ENCODE measurements at places on chromosomes 7 and 10.
A peak's percentile ranks its signal among the peaks of the same experiment; 100 is the strongest.

DNA sequence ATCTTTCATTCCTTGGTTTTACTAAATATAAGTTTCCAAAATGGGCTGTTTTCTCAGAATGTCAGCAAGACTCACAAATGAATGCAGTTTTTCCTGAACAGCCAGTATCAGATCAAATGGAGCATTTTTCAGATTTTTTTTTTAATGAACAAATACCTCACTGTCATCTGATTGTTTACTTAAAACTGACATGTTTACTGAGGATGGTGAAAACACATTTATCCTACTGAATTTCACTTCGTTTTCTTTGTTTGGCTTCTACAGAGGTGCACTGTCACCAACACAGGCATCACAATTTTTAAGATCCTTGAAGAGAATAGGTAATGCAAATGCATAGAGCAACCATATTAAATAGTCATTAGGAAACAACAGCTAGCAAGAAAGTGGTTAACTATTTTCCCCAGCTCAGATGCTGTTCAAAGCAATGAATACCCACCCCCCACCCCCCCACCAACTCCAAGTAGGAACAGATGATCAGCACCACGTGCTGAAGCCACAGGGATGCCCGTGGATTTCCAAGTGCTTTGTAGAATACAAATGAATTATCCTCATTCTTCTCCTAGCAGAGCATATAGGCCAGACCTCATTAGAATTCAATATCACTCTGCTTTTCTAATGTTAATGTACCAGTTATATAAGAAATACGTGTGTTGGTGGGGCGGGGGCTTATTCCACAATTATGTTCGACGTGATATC lies 205.9 kb downstream of the SKAP2 start:
- DNase-seq: no peak

DNA sequence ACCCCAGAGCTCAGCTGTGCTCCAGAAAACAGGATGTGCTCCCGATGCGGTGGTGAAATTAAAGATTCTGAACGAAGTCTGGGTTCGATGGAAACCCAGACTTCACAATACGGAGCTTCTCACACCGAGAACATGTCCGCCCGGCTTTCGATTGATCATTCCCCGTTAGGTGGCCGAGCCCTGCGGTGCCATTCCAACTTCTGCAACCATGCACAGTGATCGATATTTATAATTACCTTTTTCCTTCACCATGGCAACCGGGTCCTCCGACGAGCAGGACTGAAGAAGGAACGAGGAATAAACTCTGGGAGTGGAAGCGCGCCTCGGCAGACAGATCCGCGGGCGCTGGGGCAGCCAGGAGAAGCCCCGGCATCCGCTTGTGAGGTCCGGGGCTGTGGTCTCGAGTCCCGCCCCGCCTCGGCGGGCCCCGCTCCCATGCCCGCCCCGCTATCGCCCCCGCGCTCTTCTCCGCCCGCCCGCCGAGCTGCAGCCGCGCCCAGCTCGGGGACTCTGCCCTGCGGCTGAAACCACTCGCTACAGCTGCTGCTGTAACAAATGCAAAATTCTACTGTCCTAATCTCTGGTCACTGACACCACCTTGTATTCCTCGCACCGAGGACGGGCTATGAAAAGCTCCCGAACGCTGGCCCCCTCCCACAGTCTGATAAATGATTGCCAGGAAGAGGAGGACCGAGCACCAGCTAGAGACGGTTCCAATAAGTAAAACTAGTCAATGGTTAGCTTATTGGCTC lies 26.2 kb downstream of the ABLIM1 start:
- DNase-seq: peak; percentile 82

DNA sequence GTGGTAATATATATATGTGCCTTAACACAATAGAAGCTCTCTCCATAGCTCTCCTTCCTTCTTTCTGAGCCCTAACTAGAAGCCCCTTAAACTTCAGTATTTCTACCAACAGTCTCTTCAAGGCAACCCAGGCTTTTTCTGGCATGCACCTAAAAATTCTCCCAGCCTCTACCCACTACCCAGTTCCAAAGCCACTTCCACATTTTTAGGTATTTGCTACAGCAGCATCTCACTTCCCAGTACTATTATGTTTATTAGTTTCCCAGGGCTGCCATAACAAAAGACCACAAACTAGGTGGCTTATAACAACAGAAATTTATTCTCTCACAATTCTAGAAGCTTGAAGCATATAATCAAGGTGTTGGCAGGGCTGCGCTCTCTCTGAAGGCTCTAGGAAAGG lies 15.7 kb upstream of the TNKS2 start:
- no peak for DNase-seq

- peak; percentile 42 for DNase-seq
Observed at GRCh38 chr10:110852255-110852896, 19.4 kb upstream of the PDCD4 start.

DNA sequence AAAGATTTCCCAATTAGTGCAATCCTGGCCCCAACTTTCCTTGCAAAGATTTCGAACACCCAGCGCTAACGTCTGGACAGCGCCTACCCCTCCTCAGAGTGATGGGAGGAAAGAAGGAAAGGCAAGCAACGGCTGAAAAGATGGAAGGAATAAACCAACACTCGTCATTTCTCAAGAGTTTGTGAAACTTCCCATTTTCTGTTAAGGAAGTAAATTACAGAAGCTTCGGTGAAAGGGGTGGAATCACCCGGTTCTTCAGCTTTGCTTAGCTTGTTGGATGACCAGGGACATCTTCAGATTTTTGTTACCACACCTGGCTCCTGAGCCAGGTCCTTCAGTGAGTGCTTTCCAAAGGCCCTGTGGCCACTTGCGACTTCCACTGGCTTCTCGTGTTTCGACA lies 313.1 kb downstream of the SKIDA1 start:
- no peak for DNase-seq

- no peak for DNase-seq
Observed at GRCh38 chr10:45224219-45224841, 91.1 kb downstream of the OR13A1 start.

DNA sequence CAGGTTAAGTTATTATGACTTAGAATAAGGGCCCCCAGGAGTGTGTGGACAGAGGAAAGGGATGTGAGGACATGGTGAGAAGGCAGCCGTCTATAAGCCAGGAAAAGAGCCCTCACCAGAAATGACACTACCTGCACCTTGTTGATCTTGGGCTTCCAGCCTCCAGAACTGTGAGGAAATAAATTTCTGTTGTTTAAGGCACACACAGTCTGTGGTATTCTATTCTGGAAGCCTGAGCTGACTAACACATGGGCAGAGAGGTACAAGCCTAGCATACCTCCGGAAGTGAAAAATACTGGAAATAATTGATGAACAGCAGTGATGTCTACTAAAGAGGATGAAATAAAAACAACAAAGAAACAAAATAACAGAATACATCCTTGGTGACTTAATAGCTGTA lies 46.1 kb upstream of the GRB10 start:
- no peak for DNase-seq

- DNase-seq: no peak
Observed at GRCh38 chr10:68870061-68870460, 31.1 kb upstream of the DDX50 start.

DNA sequence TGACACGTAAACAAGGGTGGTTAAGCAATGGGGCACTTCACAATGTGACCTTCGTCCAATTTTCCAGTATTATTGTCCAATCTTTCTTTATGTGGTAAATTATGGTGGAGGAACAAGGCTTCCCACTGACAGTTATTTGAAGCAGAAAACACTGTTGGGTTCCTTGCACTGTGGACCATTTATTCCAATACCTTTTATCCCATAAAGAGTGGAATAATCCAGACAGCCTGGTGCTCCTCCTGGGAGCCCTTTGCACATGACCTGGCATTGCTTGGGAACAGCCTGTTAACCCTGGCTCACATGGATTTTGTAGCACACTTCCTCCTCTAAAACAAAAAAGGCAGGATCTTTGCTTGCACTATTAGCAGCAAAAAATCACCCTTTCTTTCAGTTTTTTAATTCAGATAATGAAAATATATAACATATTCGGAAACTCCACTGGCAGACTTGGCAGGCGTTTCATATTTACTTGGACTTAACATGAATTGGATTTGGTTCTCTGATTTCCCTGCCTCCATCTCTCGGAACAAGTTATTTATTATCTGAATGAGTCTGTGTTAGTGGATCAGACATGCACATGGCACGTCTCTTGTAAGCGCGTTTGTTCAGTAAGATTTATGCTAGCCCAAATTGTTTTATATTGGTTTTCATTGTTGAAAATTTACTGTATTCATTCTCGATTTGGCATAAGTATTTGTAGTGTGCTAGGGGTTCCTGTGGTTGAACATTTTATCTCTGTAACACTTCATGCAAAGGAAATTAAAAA lies 59.3 kb downstream of the BMPER start:
- no peak for DNase-seq

DNA sequence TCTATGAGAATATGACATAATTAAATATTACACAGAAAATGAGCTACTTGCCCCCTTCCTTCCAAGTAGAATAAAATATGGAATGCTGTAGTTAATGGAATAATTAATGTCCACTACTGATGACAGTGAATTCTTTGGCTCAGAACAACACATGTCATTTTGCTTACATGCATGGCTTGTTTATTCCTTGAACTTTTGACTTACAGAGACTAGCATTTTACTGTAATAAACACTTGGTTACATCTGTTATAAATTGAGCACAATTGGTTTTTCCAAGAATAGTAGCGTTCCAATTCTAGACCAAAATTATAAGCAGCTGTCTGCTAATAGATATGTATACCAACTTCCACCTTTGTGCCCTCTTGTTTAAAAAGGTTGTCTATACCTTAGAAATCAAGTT lies 286.7 kb downstream of the OTUD1 start:
- no peak for DNase-seq

GRCh38 chr7:139570119-139570518 lies 46.6 kb downstream of the CLEC2L start:
- no peak for DNase-seq

GRCh38 chr10:105185161-105185560 lies 544.1 kb downstream of the SORCS3 start:
- no peak for DNase-seq

DNA sequence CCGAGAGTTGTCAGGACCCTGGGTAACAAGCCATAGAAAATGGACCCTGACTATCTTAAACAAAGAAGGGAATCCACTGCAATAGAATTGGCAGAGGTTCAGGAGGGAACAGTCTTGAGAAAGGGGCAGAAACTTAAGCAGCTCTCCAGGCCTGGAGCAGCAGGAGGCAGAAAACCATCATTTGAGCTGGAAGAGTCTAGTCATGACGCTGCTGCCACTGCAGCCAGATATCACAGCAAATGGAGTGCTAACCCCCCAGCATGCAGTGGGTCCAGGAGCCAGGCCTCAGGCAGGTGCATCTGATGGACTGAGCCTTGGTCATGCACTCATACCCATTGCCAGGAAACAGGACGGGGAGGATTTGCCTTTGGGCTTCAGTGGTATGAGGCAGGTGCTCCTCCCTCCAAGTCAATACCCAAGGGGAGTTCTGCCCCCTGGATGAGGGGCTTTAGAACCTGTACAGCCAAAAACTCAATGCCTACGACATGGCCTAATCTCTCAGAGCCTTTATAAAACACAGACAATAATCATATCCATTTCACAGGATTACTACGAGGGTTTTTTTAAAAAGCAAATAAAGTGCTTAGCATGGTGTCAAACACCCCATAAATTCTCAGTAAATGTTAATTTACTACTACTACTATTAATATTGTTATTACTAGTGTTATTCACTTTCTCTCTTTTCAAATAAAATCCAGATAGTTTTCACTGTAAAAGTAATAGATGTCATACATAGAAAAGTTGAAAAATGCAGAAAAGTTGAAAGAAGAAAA lies 30.7 kb downstream of the DUSP5 start:
- no peak for DNase-seq

DNA sequence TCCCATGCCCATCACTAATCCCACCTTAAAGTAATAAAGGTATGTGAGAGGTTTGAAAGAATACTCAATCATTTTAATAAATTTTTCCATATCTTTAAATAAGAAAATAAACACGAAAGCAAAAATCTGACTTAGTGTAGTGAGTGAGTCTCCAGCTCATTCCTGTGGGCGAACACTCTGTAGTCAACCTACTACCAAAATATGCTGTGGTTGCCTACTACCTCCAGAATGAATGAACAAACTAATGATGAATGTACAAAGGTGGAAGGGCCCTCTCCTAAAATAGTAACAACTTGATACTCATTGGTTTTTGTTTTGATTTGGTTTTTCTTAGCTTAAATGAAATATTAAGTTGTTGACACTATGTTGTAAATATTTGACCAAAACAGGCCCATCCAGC lies 195.5 kb upstream of the HPS1 start:
- no peak for DNase-seq

Measured in left forelimb (tissue), 1 donor.